ENCODE measurements at places on chromosomes 12 and 14.

- no peak for DNase-seq
These were observed 32.5 kb downstream of the PPFIA2 start for GRCh38 chr12:81726634-81727033.

- no peak for DNase-seq
These were observed 148.6 kb downstream of the TSPAN9 start for GRCh38 chr12:3225796-3226180.

DNA sequence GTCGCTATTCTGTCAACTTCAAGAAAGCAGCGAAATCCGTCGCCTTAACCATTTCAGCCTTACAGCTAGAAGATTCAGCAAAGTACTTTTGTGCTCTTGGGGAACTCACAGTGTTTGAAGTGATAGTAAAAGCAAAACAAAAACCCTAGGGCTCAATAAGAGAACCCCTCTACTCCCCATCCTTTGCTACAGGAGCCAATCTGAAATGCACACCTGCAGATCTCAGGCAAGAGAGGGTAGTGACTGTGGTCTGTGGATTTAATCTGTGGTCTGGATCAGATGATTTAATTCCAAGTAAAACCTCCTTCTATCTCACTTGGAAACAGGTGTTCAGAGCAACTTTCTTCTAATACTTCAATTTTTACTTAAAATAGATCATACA lies 422.9 kb upstream of the OR4E1 start:
- no peak for DNase-seq

DNA sequence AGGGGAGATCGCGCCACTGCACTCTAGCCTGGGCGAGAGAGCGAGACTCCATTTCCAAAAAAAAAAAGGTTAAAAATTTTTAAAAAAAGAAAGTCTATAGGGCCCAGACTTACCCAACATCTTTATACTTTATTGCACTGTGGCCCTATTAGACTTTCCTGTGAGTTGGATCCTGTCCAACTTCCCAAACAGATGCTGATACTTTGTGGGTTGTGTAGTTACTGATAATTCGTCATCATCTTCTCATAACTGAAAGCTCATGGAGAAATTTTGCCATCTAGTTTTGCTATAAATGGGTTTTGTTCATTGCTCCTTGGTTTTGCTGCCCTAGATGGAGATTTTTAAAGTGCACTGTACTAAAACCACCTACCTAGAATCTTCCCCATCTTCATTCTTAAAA lies 31.1 kb downstream of the APOBEC1 start:
- DNase-seq: no peak

GRCh38 chr12:132451172-132451835 lies 38.6 kb upstream of the FBRSL1 start:
- no peak for DNase-seq

- DNase-seq: no peak
These were observed 35.5 kb downstream of the TCTN1 start for GRCh38 chr12:110649341-110649847.

- DNase-seq: no peak
These were observed 8.9 kb upstream of the SAV1 start for GRCh38 chr14:50676814-50677516.

DNA sequence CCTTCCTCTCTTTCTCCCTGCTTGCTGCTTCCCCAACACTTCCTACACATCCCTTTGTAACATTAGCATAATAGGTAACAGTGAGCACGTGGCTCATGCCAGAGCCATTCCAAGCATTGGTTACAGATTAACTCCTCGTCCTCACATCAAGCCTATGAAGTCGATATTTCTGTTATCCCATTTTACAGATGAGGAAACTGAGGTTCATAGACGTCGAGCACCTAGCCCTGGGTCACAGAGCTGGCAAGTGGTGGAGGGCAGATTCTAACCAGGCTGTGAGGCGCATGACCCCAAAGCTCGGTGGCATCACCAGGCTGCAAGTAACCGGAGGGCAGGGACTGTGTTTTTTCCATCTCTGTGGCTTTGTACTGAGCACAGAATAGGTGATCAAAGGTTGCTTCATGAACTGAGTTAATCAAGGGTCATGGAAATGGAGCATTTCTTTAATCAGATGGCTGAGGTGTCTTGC lies 5.7 kb upstream of the SERPINA1 start:
- no peak for DNase-seq

GRCh38 chr12:79662046-79662811 lies 28.5 kb downstream of the PAWR start:
- no peak for DNase-seq
